ENCODE measurements at places on chromosomes 7 and 10.

DNA sequence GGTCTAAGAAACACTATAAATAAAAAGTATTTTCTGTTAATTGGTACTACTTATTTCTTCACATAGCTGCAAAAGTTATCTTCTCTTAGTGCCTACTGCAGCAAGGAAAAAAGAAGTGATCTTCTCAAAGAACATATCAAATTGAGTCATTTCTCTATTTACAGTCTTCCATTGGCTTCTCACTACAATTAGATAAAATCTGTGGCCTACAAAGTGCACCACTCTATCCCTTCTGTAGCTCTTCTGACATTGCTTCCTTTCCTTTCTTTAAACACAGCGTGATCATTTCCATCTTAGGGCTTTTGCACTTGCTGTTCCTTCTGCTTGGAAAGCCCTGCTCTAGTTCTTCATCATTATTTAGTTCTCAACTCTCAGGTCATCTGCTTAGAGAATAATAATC lies 44.7 kb downstream of the MXI1 start:
- no peak for DNase-seq

GRCh38 chr10:120505056-120505455 lies 48.0 kb downstream of the PLPP4 start:
- DNase-seq: no peak

DNA sequence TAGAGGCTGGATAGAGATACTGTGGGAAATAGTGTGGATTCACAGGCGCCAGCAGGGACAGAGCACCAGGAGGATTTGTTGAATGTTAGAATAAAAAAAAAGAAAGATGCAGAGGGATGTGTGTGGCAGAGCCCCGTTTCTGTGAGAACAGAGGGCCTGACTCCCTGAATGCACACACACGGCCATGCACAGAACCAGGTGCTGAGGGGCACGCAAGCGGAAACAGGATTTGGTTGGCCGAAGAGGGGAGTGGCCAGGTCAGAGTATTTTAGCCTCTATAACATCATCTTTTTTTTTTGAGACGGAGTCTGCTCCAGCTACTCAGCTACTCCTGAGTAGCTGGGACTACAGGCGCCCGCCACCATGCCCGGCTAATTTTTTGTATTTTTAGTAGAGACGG lies 21.9 kb downstream of the IQCE start:
- no peak for DNase-seq

DNA sequence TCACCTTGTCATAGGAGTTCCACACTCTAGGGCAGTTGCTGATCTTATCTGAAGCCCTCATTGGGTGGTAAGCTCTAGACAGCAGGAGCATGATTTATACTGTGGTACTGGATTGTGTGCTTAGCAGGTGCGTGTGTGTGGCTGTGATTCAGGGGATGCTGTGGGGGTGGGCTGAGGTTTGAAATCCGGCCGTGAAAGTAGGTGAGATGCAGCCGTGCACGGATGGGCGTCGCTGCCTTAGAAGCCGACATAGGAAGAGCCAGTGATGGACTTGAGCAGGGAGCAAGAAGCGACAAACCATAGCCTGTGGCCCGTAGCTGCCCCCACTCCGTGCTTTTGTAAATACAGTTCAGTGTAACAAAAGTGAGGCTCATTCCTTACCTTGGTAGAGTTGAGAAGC lies 38.2 kb downstream of the PROSER2 start:
- DNase-seq: no peak

DNA sequence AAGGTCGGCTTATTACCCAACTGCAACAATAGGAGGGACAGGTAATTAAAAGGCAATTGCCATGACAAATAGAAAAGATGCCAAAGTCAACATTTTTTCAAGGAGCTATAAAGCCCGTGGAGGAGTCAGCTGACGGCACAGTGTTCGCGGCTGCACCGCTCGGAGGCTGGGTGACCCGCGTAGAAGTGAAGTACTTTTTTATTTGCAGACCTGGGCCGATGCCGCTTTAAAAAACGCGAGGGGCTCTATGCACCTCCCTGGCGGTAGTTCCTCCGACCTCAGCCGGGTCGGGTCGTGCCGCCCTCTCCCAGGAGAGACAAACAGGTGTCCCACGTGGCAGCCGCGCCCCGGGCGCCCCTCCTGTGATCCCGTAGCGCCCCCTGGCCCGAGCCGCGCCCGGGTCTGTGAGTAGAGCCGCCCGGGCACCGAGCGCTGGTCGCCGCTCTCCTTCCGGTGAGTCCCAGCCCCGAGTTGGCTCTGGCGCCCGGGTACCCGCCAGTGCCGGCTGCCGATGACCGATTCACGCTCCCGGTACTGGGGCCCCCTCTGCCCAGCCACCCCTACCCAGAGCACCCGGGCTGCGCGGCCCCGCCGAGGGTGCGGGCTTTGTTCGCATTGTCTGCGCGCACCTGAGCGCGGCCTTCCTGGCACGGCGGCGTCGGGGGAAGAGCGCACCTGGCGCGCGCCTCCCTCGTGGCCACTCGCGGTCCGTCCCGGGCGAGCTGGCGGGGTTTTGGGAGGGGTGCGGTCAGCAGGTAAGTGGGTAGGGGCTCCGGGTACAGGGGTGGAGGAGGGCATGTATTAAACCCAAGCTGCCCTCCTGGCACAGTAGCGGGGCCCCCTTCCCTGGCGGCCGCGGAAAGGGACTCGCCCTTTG lies at the start of gene VWA2:
Gene VWA2 (plus strand): TSS at position 138 of the 877 bp plus-strand sequence. CDS start 9,460 bp downstream, outside the sequence.
- no peak for DNase-seq

GRCh38 chr10:55283031-55283430 lies 482.0 kb upstream of the PCDH15 start:
- no peak for DNase-seq

DNA sequence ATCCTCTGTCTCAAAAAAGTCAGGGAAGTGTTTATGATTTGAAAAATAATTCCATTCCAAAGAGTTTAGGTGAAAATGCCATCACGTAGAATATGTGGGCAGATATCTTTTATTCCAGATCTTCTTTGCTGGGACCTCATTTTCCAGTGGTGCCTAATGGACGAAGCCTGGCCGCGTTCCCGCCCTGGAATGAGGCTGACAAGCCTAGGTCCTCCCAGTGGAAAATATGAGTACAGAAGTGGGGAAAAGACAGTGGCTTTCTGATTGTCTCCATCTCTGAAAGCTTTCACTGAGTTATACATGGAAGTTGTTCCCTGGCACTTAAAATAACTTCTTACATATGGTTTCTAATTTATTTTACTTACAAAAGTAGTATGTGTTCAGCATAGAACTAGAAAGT lies 139.4 kb downstream of the TACC2 start:
- no peak for DNase-seq

DNA sequence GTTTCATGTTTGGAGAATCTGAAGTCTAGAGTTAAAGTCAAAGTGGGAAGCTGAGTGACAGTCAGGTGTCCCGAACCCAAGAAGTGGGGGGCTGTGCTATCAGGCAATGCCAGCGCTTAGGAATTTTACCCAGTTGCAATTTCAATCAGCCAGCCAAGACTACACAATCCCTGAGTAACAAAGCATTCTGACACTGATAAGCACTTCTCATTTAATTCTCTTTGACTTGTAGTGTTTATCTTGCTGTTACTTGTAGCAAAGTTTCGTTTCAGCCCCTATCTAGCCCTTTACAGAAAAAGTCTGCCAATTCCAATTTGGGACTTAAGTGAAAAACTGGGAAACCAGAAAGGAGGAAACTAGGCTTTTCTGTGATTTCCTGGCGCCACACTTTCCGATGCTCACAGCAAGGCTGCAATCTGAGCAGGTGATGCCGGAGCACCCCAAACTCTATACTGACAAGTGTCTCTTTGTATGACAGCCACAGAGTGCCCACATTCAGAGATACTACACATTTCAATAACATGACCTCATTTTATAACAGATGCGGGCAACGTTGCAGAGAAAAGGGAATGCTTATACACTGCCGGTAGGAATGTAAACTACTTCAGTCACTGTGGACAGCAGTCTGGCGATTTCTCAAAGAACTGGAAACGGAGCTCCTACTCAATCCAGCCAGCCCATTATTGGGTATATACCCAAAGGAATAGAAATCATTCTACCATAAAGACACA lies 61.0 kb downstream of the ITIH5 start:
- no peak for DNase-seq

GRCh38 chr7:28036696-28037095 lies 143.9 kb downstream of the JAZF1 start:
- no peak for DNase-seq

DNA sequence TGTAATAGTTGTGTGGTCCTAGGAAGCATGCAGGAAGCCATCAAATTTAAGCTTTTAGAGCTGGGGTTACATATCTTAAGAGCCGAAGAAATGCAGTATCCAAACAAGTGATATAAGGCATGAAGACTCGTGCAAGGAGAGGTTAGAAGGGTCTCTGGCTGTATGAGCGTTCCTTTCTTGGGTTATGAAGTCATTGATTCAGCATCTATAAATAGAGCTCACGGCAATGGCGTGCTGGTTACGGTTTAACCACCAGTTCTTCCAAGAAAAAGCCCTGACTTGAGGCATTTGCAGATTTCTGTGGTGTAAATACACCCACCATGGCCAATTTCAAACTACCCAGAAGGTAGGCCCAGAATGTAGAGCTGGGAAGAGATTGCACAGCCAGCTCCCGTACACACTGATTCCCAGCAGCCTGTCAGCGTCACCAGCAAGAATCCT lies 72.0 kb upstream of the KAT6B start:
- DNase-seq: no peak

GRCh38 chr7:118183428-118183785 lies 557 bp upstream of the LSM8 start:
- DNase-seq: no peak

All from AG04449 (cell line).